K562 (cell line): ENCODE measurements at places on chromosomes 11 and 22. TPM values are rescaled to one million over a fixed set of nuclear protein-coding genes. Genes with fewer than 3 reads are reported as not detected.
A peak's percentile ranks its signal among the peaks of the same experiment; 100 is the strongest.

OR5D18 gene
- polyA plus RNA-seq: not detected in 2 replicates

DNA sequence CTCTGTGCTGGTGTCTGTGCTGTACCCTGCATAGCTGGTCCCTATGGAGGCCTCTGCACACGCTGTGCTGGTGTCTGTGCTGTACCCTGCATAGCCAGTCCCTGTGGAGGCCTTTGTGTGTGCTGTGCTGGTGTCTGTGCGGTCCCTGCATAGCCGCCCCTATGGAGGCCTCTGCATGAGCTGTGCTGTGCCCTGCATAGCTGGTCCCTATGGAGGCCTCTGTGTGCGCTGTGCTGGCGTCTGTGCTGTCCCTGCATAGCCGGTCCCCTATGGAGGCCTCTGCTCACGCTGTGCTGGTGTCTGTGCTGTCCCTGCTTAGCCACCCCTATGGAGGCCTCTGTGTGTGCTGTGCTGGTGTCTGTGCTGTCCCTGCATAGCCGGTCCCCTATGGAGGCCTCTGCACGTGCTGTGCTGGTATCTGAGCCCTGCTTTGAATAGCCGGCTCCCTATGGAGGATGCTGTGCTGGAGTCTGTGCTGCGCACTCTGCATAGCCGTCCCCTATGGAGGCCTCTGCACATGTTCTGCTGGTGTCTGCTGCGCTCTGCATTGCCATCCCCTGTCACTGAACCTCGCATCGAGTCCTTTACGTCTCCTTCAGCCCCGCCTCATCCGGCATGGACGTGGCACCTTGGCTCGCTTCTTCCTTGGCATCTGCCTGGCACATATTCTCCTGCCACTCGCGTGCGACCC, 6.2 kb downstream of the NADSYN1 start:
- DNase-seq: no peak

- DNase-seq: no peak
Measured at GRCh38 chr11:102177974-102178631, 67.9 kb downstream of the YAP1 start.

RTL10 gene
- polyA plus RNA-seq: 28.2 and 31.2 TPM in 2 replicates

DNA sequence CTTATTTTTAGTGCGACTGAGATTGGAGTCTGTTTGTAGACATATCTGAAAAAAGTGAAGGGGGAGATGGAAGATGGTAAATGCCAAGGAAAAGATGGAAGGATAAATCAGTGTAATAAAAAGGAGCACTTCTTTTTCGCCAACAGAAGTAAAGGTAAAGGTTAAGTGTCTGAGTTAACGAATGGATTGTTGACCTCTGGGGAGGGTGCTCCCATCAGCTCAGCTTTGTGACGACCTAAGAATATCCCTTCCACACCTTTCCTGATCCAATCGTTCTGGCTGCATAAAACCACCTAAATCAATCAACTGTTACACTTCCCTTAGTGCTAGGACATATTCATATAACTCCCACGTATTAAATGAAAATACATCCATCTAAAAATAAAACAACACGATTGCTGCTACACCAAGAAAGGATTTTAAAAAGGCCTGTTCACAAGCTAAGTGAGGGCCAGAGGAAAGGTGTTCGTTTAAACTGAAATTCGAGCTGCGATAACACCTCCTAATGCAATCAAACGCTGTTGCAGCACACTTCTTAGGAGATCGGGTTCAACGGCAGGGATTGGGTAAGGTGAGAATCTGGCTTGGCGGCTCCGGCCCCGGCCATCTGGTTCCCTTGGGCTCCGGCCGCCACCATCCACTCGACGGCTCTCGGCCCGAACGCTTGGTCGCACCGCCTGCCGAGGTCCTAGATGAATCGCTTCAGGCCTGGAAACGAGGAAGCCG, 658 bp downstream of the C11orf71 start:
- peak; percentile 66 for DNase-seq

RBFOX2 gene
- polyA plus RNA-seq: 13.9 and 14.2 TPM in 2 replicates
